ENCODE measurements at places on chromosomes 1 and 21. TPM values are rescaled to one million over a fixed set of nuclear protein-coding genes. Genes with fewer than 3 reads are reported as not detected.
A peak's percentile ranks its signal among the peaks of the same experiment; 100 is the strongest.

DNA sequence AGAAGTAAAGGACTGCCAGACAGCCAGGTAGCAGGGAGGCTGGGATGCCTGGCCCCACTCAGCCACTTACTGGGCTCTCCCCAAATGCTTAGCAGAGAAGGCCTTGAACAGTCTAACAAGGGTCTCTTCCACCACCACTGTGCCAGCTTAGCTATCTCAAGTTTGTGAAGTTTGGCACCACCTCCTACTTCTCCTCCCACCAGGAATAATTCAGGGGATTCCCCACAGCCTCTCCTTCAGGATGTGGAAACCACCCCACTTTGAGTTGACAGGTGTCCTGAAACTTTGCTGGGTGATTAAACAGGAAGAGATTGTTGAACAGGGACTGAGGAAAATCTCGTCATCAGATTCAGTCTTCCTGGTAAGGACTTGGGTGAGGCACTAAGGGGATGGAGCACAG lies 59.4 kb upstream of the ATP1B1 start:
- DNase-seq: no peak

DNA sequence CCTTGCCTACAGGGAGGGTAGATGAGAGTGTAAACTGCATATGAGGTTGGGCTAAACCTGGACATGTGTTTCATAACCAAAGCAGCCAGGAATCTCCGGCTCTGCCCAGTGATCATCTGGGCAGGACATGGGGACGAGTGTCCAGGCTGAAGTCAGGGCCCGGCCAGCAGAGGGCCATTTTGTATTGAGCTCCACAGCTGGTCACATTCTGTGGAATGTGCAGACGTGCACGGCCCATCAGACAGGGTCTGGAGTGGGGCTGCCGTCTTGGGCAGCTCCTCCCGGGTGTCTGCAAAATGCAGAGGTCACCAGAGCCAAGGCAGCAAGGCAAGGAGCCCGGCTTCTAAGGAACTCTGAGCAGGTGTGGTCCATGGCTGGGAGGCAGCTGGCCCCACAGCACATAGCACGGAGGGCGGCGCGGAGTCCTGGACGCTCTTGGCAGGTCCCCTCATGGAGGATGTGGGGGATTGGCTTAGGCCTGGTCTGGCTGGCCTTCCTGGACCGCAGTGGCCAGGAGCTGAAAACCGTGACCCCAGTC lies 6.2 kb downstream of the LRRC3 start:
- no peak for DNase-seq

GRCh38 chr21:42618707-42619102 lies 34.7 kb upstream of the PDE9A start:
- no peak for DNase-seq

DNA sequence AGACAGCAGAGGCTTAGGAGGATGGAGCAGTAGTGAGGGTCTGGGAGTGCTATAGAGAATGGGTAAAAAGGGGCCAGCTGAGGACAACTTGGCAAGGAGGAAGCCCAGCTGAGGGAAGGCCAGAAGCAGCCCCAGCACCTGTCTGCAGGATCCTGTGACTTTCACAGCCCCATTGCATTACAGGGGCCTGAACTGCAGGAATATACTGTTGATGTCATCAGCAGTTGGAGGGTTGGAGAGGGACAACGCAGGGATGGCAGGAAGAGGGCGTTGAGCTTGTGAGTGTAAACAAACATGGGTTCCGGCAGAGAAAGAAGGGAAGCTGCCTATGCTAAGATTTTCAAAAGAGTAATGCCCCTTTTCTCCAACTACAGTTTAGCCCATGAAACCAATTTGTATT lies 628.5 kb downstream of the SMYD3 start:
- no peak for DNase-seq

- DNase-seq: peak; percentile 39
These were observed 45.7 kb upstream of the CACYBP start for GRCh38 chr1:174954073-174954460.

DNA sequence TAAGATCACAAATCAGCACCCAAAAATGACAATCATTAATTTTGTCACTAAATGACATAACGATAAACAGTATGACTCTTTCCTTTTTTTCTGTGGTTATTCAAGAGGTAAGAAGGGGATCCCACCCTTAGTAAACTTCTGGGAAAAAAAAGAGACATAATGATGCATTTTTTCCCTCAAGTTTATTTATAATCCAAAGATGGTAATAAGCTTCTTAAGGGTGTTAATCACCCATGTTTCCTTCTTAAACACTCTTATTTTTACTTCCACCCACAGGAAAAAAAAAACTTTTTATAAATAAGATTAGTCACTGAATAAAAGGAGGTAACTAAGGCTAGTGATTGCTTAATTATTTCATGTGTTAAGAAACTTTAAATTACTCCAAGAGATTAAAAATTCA lies 24.7 kb downstream of the RGS1 start:
- no peak for DNase-seq

GRCh38 chr21:34020005-34020847 lies 53.2 kb upstream of the MRPS6 start:
- no peak for DNase-seq

GRCh38 chr1:160837558-160838205 lies 25.0 kb downstream of the CD244 start:
- DNase-seq: no peak

DNA sequence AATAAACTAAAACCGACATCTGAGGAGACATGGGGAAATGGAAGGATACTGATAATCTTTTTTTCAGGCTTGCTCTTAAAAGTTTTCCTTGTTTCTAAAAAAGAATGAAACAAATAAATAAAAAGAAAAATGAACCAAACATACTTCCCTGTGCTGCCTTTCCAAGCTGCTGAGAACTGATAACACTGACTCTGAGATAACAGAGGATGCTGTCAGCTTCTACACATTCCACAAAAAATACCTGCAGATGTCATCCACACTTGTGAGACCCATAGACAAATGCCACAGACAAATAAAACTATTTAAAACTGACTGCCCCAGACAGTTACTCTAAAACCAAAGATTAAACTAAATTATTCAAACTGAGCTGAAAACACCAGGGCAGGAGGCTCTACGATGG lies 12.0 kb upstream of the OR6K3 start:
- DNase-seq: no peak

DNA sequence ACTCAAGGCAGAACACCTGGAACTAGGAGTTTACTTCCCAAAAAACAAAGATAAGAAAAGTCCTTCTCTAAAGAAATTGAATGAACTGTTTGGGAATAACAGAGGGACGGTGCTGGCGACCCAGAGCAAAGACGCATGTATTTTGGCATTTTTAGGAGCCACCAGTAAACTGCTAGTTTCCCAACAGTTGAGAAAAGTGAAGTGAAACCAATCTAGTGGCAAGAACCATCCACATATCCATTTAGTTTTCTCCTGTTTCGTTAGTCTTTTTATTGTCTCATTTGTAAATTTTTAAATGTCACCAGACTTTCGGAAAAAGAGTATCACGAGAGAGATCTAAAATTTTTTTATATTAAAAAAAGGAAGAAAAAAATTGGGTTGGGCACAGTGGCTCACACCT lies 30.2 kb downstream of the ODF2L start:
- DNase-seq: no peak

GRCh38 chr1:55309053-55309452 lies 93.9 kb upstream of the USP24 start:
- DNase-seq: no peak

DNA sequence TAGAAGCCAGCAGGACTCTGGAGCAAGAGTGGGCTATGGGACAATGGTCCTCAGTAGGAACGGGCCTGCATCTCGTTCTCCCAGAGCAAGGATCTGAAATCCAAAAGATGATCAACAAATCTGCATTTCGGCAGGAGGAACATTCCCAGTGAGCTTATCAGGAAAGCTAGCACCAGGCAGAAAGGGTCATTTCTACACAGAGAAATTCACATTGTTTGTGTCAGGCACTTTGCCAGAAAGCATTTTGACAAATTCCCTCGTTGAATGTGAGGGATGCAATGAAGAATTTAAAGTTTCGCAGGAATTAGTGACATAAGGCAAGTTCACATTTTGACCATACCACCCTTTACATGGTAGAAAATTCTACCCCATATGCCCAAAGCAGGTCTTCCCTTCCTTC lies 31.6 kb upstream of the ETS2 start:
- no peak for DNase-seq

- DNase-seq: no peak
These were observed 2.8 kb upstream of the STMN1 start for GRCh38 chr1:25909040-25909439.

DNA sequence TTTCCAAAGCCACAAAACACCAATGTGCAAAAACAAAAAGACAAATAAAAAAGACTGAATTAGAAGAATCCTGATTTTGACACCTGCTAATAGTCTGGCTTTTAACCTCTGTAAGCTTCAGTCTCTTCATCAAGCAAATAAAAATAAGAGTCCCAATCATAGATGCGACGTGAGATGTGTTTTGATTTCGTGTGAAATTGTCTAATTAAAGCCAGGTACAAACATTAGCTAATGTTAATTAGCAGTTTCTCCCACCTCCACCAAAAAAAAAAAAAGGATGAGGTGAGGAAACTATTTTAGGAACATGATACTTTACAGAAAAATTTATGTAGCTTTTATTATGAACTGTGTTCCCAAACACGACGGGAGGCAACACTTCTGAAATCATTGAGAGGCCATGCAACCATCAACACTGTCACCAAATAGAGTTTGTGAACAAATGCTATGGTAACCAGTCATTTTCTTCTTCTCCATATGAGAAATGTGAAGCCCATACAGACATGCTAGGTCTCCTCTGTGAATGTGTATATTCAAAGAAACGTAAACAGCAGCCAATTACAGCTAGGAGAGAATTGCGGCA lies 6.7 kb upstream of the EVI5 start:
- no peak for DNase-seq

DNA sequence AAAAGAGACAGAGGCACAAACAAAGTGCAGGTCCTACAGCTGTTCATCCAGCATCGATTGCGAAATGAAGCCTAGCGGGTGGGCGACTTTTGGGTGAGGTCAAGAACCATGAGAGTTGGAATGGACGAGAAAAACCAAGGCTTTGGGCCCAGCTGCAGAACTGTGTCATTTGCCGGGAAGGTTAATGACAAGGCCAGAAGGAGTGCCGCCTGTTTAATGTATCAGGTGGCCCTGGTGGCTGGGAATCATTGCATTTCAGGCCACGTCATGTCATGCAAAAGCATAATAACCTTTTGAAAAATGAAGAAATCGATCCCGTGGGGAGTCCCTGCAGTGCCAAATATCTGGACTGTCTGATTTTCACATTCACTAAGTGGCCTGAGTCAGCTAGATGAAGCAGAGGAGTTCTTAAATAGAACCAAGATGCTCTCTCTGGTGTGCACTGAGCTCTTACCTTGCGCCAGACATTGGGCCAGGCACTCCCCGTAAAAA lies 8.1 kb upstream of the RCC2 start:
- no peak for DNase-seq

DNA sequence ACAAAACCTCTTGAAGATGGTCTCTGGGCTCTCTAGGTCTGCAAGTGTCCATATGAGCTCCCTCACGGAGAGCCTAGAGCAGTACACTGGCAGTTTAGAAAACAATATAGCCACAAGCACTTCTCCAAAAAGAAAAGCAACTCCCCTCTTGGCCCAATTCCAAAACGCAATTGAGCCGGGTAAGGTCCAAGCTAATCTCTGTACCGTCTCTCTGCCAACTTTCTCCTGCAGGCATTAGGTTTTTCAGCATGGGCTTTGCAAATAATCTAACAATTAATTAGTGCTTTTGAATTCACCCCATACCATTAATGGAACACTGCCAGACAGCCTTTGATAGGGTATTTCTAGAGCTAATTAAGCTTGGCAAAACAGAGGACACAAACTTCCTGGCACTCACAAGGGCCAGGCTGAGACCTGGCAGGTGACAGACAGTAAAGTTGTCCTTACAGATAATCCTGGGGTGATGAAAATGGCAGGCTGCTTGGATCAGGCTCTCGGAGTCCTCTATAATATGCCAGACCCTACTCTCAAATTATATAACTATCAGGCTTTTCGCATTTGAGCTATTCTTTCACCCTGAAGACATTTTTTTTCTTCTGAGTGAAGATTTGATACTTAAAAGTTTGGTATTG lies 39.8 kb downstream of the TGFBR3 start:
- DNase-seq: peak; percentile 18

DNA sequence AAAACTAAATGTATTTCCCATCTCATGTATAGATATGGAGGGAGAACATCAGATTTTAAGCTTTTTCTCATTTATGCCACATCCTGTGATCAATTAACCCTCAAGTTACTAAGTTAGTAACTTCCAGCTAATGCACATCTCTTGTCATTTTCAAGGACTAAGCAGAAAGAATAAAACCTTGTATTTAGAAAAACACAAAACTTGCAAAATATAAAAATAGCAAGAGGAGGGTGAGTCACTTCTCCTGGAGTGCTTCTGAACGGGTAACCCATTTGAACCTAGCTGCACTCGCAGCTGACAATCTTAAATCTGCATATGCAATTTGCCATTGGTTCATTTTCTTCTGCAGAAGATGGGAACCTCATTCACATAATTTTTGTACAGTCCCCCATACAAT lies 500.5 kb downstream of the SETD4 start:
- no peak for DNase-seq

GRCh38 chr1:167683226-167683625 lies 38.6 kb upstream of the MPZL1 start:
- no peak for DNase-seq

DNA sequence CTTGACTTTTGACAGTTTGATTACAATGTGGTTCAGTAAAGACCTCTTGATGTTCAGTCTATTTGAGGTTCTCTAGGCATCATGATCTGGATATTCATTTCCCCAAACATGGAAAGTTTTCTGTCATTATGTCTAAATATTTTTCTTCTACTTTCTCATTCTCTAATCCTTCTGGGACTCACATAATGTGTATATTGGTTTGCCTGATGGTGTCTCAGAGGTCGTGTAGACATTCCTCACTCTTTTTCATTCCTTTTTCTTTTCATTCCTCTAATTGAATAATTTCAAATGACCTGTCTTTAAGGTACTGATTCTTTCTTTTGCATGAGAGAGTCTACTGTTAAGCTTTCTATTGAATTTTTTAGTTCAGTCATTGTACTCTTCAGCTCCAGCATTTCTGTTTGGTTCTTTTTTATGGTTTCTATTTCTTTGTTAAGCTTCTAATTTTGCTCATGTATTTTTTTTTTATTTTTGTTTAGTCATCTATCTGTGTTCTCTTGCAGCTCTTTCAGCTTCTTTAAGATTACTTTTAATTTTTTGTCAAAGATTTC lies 158.4 kb downstream of the GDAP2 start:
- no peak for DNase-seq

- peak; percentile 97 for DNase-seq
These were observed 167.7 kb downstream of the TOMM20 start for GRCh38 chr1:234960722-234961455.

DNA sequence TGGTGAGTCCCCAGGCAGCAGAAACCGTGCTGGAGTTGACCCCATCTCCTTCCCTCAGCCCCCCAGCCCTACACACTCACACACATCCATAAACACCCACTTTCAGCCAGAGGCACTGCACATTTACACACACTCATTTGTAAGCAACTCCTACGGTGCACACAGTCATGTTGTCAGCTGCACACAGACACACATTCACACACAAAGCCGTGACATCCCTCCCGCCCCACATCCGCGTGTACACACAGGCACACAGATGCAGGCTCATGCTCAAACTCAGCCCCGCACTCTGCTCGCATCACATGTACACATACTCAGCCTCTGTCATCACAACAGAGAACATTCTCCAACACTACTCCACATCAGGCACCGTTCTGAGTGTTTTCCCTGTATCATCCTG lies 47.6 kb downstream of the LACTBL1 start:
- DNase-seq: no peak

Gene PADI3
- polyA plus RNA-seq: 1.5 TPM

Gene DDR2
- 0.14 TPM for polyA plus RNA-seq

Gene OR2T33
- polyA plus RNA-seq: not detected

Gene NRIP1
- 22.8 TPM for polyA plus RNA-seq

Measured in A549 (cell line).